ENCODE measurements at places on chromosomes 16 and 17.
A peak's percentile ranks its signal among the peaks of the same experiment; 100 is the strongest.

DNA sequence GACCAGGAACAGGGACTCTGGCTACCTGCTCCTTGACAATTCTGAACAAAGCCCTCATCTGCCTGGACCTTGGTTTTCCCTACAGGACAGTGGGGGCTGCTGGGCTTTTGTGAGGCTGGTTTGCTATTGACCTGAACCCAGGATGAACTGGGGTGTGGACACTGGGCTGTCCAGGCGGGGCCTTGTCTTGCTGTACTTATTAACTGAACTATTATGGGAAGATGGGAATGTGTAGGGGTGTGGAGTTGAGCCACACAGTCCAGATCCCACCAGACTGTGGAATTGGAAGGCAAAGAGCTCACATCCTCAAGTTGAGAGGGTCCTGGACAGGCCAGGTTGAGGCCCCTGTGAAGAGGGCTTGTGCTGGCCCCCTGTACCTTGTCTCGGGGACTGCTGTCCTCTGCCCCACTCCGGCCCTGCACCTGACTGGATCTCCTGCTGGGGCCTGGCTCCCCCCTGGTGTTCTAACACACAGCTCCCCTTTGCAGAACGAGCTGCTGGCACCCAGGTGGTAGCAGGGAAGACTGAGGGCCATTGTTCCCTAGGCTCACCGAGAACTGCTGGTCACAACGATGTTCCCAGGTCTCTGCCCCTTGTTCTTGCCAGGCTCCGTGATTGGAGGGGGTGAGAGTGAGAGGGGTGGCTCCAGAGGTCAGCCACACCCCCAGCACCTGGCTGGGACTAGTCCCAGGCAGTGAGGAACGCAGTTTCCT, 51.8 kb upstream of the CDC42EP4 start:
- DNase-seq = no peak

GRCh38 chr17:34581446-34582184, 2.2 kb downstream of the TMEM132E start:
- no peak for DNase-seq

DNA sequence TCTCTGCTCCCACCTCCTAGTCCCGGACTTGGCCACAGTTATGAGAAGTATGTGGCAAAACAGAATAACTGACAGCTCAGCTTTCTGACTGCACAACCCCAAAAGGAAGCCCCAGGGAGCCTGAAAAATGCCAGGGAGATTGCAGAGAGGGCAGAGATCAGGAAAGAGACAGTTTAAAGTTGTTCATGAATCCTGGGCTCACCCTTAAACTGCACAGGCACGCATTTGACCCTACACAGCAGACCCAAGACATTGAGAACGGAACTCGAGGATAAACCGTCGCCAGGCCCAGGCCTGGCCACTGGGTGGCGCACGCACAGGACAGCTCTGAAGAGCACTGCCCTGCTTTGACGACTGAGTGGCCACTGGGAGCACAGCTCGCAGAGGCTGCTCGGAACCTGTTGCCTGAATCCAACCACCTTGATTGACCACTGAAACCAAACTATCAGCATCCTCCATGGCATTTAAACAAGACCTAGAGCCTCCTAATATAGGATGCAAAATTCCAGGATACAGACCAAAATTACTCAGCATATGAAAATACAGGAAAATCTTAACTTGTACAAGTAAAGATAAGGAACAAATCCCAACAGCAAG, 114.0 kb downstream of the C16orf95 start:
- peak; percentile 66 for DNase-seq

- no peak for DNase-seq
These were observed 86.4 kb downstream of the N4BP1 start for GRCh38 chr16:48523415-48524204.

- no peak for DNase-seq
These were observed 2.2 kb downstream of the ZNF276 start for GRCh38 chr16:89723279-89724250.

DNA sequence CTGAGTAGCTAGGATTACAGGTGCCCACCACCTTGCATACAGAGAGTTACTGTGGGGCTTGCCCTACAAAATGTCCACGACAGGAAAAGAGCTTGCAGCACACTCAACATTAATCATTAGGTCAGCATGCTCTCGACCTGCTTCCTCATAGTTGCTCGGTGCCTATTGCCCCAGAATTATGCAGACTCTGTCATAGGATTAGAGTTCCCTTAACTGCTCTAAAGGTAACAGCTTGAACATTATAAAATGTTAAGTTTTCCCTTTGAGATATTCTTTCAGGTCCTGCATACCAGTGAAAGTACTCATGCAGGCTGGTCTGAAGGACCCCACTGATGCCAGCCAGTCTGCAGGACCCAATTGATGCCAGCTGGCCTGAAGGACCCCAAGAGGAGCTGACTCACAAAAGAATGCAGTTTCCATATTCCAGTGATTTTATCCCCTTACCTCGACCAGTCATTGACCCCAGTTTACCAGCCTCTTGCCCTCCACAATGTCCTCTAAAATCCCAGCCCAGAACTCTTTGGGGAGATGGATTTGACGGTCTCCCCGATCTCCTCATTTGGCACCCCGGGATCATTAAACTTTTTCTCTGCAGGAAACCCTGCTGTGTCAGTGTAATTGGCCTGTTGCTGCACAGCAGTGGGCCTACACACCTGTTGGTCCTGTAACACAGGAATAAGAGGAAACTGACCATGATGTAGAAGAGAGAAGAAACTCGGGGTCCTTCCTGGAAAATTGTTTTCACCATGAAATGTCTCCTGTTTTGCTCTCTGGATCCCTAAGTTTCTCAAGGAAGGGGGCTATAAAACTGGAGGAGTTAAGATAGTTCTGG, 10.6 kb downstream of the ICAM2 start:
- no peak for DNase-seq

DNA sequence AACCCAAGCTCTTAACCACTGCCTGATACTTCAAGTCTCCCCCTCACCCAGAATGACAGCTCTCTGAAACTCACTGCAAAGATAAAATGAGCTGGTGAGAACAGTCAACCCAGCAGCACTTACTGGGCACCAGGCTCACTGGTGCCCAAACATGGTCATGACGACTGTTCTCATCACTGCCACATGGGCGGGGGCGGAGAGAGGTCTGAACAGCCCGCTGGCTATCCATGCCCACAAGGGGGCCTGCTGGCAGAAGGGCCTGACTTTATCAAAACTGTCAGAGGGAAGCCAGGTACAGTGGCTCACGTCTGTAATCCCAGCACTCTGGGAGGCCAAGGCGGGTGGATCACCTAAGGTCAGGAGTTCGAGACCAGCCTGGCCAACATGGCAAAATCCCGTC, 4.0 kb downstream of the MYBBP1A start:
- DNase-seq = no peak

DNA sequence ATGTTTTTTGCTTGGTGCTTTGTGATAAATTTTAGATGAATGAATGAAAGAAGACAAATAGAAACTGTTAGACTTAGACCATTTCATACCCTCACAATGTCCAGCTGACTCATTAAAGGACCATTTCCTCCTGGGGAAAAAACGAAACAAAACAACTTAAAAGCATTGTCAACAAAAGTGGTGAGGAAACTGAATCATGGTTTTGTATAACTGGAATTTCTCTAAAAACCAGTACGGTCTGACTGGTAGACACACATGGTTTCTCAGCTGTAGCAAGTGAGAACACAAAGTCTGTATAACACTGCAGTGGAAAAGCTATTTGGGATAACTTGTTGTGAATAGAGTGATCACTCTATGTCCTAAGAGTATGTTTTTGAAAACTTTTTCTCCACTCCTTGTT, 5.3 kb upstream of the DDX52 start:
- no peak for DNase-seq

GRCh38 chr16:58450590-58450989, 49.4 kb upstream of the NDRG4 start:
- no peak for DNase-seq

DNA sequence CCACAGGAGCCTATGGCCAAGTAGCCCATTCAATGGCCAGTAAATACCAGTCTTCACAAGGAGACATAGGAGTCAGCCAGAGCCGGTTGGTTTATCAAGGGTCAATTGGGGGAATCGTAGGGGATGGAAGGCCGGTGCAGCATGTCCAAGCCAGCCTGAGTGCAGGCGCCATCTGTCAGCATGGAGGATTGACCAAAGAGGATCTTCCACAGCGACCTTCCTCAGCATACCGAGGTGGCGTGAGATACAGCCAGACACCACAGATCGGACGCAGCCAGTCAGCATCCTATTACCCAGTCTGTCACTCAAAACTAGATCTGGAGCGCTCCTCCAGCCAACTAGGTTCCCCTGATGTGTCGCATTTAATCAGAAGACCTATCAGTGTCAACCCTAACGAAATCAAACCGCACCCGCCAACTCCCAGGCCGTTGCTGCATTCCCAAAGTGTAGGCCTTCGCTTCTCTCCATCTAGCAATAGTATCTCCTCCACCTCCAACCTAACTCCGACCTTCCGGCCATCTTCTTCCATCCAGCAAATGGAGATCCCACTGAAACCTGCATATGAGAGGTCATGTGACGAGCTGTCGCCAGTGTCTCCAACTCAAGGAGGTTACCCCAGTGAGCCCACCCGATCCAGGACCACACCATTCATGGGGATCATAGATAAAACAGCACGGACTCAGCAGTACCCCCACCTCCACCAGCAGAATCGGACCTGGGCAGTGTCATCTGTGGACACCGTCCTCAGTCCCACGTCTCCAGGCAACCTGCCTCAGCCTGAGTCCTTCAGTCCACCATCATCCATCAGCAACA, 25.0 kb downstream of the CYB561 start:
- DNase-seq = no peak

- DNase-seq = no peak
These were observed 9.2 kb downstream of the NETO2 start for GRCh38 chr16:47134550-47134949.

- DNase-seq = no peak
These were observed 14.2 kb downstream of the CDRT4 start for GRCh38 chr17:15453246-15453645.

DNA sequence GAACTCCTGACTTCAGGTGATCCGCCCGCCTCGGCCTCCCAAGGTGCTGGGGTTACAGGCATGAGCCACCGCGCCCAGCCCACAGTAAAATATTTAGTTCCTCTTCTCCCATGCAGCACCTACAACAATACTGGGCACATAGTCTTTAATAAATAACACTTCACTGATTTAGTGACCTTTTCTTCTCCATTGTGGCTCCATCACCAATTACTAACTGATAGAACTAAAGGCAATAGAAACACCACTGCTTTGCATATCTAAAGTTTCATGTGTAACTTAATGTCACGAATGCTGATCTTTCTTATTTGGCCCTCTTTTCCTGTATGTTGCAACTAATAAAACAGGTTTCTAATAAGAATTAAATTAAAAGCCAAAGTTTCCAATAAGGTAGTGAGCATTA, 38.9 kb downstream of the TRIM37 start:
- DNase-seq = no peak

DNA sequence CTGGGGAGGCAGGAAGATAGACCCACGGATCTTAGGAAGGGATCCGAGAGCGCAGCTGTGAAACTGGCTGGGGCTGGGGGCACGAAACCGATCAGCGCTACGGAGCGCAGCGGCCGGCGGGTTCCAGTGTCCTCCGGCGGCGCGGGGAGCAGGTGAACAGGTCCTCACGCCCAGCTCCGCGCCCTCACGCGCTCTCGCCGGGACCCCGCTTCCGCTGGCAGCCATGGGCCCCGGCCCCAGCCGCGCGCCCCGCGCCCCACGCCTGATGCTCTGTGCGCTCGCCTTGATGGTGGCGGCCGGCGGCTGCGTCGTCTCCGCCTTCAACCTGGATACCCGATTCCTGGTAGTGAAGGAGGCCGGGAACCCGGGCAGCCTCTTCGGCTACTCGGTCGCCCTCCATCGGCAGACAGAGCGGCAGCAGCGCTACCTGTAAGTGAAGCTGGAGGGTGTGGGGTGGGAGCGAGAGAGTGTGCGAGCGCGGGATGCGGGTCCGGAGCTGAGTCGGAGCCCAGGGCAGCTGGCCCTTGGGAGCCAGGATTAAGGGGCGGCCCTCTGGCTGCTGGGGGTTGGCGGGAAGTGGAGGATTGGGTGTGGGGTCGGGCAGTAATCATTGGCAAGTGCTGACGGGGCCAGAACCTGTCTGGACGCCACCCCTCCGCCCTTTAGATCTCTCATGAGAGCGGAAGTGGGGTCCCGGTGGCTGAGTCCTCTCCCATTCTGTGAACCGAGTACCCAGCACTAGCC, 479 bp downstream of the ITGA3 start:
- no peak for DNase-seq

DNA sequence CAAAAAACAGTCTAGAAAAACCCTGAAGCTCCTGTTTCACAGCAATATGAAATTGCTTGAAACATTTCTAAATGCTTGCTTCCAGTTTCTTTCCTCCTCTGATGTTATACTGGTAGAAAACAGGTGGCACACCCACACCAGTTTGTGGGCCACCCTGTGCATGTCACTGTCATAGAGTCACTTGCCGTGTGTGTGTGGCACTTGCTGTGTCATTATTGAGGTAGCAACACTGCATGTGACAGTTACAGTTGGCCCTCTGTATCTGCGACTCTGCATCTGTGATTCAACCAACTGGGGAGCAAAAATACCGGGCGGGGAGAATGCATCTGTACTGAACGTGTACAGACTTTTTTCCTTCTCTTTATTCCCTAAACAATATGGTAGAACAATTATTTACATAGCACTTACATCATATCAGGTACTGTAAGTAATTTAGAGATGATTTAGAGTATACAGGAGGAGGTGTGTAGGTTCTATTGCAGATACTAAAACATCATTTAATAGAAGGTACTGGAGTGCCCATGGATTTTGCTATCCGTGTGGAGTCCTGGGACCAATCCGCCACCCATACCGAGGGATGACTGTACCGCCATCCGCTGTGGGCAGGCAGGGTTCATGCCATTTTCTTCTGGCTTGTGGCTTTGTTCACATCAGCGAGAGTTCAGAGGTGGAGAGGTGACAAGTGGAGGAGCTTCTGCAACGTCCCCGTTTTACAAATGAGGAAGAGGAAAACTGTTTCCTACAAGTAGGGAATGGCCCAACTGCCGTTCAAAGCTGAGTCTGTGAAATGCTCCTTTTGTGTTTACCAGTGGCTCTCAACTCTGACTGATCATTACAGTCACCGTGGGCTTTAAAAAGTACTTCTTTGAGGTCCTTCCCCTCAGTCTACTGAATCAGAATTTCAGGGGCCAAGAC, 373.7 kb downstream of the SNX29 start:
- peak; percentile 67 for DNase-seq

- no peak for DNase-seq
These were observed 58.2 kb downstream of the PRKCB start for GRCh38 chr16:23893986-23894385.

DNA sequence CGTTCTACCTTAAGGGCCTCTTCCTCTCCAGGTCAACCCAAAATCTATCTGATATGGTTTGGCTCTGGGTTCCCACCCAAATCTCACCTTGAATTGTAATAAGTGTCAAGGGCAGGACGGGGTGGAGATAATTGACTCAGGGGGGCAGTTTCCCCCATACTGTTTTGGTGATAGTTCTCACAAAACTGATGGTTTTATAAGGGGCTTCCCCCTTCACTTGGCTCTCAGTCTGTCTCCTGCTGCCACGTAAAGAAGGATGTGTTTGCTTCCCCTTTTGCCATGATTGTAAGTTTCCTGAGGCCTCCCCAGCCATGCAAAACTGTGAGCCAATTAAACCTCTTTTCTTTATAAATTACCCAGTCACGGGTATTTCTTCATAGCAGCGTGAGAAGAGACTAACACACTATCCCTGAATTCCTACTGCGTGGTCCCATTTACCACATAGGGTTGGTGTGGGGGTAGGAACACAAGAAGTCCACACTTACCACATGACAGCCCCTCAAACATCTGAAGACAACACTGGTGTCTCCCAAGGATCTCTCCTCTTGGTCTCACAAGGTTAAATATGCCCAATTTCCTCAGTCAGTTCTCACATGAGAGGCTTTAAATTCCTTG, 8.2 kb downstream of the COTL1 start:
- no peak for DNase-seq

All from erythroblast (primary cell).